ENCODE measurements at places on chromosomes 6 and 20. TPM values are rescaled to one million over a fixed set of nuclear protein-coding genes. Genes with fewer than 3 reads are reported as not detected.

DNA sequence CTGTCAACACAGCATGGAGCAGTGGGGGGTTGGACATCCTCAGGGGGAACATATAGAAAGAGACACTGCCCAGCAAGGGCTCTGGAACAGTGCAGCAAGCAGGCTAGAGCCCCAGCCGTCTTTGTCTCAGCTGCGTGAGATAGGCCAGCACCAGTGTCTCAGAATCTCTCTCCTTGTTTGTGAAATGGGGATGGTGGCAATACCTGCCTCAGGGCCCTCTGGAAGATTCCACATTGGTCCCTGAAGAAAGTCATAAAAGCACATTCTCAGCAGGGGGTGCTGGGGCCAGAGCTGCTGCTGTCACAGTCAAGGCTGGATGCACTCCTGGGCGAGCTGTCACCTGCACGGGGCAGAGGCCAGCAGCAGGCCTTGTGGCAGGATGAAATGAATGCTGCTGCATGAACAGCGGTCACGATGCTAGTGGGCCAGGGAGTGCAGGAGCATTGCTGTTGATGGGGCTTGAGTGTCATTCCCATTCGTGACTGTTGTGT lies 121.7 kb downstream of the SYCP2 start:
- no peak for DNase-seq

- no peak for DNase-seq
These were observed 89.3 kb upstream of the BTN3A2 start for GRCh38 chr6:26275663-26276062.

DNA sequence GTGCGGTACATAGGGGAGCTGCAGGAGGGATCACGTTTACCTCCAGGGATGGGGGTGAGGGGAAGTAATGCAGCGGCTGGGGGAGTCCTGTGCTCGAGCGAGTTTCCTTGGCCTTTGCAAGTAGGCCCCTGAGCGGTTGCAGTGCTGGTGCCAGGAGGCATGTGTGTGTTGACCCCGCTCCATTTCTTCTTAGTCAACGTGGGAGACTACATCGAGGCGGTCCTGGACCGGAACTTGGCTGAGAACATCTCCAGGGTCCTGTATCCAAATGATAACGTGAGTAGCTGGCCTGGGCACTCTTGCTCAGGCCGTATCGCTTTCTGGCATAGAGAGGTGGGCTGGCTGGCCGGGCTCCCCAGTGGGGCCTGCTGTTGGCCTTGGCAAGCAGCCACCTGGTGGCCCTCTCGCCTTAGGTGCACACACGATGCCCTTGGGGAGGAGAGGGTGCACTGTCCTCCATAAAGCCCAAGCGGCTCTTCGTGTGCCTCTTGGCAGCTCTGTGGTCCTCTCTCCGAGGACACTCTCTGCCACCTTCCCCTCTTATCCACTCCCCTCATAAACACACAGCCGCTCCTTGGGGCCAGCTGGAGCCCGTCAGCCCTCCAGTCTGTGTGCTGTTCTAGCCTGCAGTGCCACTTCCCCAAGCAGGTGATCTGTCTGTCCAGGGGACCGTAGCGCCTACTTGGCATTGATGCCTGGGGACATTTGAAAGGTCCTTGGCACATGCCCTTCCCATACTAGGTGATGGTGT lies 29.3 kb downstream of the PYGB start:
- DNase-seq: no peak

- no peak for DNase-seq
These were observed 29.8 kb downstream of the SLC13A3 start for GRCh38 chr20:46621492-46621891.

Gene NKX2-4
- total RNA-seq: not detected

Gene CGA
- total RNA-seq: not detected

DNA sequence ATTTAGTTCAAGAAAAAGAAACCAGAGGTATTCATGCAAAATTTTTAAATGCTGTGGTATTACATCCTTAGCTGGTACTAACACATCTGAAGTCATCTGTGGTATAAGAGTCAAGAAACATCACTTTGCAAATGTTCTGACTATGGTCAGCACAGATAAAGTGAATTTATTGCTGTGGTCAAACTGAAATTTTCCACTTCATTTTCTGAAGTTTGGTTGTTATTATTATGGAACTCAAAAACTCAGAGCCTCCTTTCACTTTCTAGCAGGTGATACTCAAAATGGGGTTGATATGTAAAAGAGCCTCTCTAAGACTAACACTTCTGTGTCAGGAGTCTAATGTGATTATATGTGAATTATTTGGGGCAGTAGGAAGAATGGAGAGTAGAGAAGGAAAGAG lies 257.8 kb downstream of the RNGTT start:
- DNase-seq: no peak

Gene TP53TG5
- 0.48 TPM for total RNA-seq

GRCh38 chr20:37185686-37186085 lies 6.3 kb upstream of the MROH8 start:
- no peak for DNase-seq

DNA sequence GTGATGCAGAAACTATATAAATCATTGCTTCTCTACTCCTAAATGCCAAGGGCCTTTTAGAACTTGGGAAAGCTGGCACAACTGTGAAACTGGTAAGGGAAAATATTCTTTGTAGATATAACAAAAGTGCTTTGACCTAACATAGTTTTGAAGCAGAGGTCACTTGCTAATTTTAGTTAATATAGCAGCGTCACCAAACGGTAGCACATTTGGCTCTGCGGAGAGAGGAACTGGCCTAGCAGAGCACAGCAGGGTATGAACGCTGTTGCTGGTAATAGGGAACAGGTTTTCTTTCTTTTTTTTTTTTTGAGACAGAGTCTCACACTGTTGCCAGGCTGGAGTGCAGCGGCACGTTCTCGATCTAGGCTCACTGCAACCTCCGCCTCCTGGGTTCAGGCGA lies 67.4 kb downstream of the ECT2L start:
- DNase-seq: no peak

GRCh38 chr20:4183361-4183760 lies 168.0 kb upstream of the RNF24 start:
- no peak for DNase-seq

Gene BTN3A1
- 235 TPM for total RNA-seq

GRCh38 chr6:156698239-156699016 lies 78.8 kb upstream of the ARID1B start:
- DNase-seq: no peak

Gene PPP1R14C
- not detected for total RNA-seq

Gene TTK
- total RNA-seq: 22.4 TPM

DNA sequence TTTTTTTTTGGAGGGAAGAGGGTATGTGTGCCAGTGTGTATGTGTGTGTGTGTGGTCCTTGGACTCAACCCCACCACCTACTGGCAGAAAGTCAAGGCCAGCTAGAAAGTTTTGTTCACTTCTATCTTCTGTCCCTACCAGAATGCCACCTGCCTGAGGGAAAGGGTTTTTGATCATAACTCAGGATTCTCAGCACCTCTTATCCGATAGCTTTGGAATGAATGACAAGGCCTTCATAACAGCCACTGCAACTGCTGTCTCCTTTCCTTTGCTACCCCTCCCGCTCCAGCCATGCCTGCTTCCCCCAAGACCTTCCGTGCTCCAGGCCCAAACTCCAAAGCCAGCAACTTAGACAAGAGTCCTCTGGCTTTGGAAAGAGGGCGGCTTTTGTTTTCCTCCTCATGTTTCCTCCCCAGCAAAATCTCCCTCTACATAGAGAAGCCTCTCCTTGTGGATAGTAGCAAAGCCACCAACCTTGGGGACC lies 18.7 kb downstream of the BTN3A1 start:
- no peak for DNase-seq

Gene GNAS-AS1
- total RNA-seq: 1.7 TPM

Gene ADGRG6
- total RNA-seq: 3.6 TPM

Gene FUT9
- total RNA-seq: not detected

Gene ZNF341
- 5.7 TPM for total RNA-seq

Gene ZNF217
- 72.6 TPM for total RNA-seq

Gene LHFPL5
- total RNA-seq: not detected

DNA sequence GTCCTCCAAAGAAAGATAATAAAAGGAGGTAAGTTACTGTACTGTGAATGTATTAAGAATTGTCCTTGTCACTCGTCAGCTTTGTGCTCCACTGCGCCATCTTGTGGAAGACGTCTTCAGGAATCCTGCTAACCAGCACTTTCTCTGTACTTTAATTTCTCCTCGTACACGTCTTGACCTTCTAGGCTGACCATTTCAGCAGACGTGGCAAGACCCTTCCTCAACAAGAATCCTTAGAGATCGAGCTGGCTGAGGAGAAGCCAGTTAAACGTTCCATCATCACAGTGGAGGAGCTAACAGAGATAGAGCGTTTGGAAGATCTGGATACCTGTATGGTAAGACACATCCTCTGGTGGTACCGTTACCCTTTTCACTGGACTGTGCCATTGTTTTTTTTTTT lies 95.5 kb upstream of the SCGN start:
- DNase-seq: peak; percentile 69

Gene FOXC1
- total RNA-seq: not detected

Gene IER3
- total RNA-seq: 10.8 TPM

Gene LINC00237
- not detected for total RNA-seq

DNA sequence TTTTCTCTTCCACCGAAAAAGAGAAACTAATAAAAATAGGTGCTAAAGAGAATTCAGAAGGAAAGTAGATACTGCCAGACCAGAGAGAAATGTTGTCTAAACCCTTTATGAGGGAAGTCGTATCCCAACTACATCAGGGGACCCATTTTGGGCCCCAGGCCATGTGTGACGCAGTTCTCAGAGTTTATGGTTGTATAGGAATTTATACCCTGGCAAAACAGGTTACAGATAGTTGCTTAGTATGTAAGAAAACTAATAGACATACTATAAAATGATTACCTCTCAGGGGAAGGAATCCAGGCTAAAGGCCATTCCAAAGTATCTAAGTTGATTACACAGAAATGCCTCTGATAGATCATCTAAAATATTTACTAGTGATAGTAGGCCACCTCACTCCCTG lies 28.6 kb upstream of the SLC52A3 start:
- DNase-seq: no peak

- no peak for DNase-seq
These were observed 85.4 kb downstream of the NDUFAF5 start for GRCh38 chr20:13870170-13870748.

DNA sequence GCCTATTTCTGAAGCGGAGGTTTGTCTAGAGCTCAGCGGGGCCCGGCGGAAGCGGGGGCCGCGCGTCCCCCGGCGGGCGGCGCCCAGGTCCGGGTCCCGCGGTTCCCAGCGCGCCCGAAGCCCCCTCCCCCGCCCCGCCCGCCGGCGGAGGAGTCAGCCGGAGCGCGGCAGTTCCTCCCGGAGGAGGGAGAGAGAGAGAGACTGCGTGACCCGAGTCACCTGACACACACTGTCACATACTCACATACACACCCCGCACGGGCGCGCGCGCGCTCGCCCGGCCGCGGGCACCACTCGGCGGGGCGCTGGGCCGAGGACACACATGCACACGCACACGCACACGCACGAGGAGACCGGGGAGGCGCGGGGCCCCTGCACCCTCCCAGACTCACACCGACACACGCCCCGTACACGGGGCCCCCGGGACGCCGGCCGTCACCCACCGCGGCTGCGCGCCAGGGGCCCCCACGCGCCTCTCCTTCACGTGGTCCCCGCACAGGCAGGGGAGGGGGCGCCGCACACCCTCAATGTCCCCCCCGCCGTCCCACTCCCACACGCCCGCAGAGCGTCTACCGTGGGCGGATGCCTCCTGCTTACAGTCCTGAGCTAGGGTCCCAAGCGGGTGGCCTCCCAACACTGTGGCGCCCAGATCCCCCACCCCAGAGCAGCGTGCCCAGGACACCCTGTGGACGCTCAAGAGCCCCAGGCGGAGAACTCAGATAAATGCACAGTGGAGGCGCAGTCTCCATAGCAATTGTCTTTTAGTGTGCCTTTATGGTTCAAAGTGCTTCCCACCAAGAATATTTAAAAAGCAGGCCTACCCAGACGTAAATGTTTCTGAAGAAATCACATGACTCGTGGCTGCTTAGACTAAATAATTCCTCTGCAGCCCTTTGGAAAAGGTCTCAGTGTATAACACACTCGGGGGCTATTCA lies at the start of gene RRAGD:
RRAGD (minus strand) TSS at position 203 of the 935 bp plus-strand sequence. CDS start 280 bp downstream, outside the sequence.
- peak; percentile 57 for DNase-seq

DNA sequence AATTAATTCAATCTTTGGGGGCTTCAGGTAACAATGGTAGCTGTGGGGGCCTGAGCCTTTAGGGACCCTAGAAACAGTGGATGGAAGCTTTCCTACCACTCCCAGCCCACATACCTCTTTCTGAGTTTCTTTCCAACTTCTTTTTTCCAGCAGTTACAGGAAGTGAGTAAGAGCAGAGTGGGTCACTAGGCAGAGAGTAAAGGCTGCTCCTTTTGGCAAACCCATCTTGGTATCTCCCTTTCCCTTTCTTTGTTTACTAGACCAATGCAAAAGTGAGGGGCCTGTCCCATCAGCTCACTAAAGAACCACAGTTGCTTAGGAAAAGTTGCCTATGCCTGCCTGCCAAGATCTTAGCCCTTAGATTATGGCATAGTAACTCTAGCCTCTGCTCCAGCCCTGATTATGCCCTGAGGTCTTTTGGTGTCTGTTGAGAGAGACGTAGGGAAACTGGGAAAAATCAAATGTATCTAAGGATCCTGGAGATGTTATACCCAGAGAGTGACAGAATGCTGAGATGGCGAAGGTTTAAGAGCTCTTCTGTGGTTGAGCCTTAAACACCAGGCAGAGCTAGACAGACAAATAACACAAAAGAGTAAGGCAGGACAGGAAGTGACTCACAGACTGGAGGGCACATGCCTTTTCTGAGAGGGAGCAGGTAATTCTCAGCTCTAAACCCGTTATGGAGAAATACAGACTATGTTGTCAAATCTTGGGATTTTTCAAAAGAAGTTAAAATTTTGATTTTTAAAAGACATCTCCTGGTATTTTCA lies 31.3 kb downstream of the TRMT6 start:
- DNase-seq: no peak

DNA sequence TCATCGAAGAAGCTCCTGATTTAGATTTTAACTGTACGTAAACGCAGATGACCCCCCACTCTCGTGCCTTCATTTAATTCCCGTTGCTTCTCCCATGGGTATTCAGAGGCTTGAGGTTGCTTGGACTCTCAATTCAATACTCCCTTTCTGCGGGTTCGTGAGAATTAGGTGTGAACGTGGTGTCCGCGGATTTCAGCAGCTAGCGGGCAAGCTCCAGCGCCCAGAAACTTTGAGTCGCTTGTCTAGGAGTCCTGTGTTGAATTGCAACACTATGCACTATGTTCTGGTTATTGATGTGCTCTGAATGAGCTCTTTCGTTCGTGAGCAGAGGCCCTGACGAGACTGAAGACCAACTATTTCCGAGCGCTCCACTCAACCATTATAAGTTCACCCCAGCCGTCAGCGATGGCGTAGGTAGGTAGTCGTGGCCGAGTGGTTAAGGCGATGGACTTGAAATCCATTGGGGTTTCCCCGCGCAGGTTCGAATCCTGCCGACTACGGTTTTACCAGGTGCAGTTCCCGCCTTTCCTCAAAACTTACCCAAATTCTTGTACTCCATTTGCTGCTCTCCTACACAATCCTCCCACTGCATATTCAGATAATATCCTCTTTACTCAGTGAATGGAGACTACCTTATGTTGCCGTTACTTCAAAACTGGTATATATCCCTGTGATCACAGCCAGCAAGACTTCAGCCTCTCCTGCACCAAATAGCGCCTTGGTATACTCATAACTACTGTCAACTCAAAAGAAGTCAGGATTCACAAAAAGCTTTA lies 72.6 kb upstream of the ZNF184 start:
- no peak for DNase-seq
